Occipital lobe (tissue), 3 donors: ENCODE measurements at places on chromosomes 16 and 17.
A peak's percentile ranks its signal among the peaks of the same experiment; 100 is the strongest.

DNA sequence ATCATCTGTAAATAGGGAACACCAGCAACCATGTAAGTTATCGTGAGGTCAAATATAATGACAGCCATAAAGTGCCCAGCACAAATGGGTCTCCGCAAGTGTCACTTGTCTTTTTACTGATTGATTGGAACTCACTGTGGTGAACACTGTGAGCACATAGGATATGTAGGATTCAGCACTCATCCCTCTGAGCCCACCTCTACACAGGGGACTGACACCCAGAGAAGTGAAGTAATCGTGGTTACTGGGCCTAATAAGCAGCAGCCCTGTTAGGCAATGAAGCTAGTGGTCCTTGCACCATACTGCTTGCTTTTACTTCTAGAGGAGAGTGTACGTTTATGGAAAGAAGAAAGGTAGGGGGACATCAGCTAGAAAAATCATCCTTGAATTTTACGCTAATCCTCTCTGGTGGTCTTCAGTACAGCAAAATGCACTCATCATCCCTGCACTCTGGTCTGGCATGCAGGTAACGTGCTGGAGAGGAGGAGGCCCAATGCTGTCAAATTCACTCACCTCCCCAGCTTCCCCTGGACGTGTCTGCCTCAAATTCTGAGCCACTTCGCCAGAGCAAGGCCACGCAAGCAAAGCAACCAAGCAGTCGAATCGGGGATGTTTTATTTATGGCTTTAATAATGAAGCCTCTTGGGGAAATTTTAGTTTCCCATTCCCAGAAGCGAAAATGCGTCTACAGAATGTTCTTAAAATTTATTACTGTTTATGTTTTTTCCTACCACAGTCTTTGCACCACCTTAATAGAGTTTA is 74.7 kb downstream of the YPEL2 start:
- DNase-seq, result no peak

- no peak for DNase-seq
These were observed 156.9 kb downstream of the C16orf78 start for GRCh38 chr16:49530427-49530970.

- DNase-seq, result no peak
These were observed 82.6 kb downstream of the DYNLRB2 start for GRCh38 chr16:80623376-80623775.

GRCh38 chr16:3468501-3468900 is 25.0 kb downstream of the NAA60 start:
- no peak for DNase-seq

DNA sequence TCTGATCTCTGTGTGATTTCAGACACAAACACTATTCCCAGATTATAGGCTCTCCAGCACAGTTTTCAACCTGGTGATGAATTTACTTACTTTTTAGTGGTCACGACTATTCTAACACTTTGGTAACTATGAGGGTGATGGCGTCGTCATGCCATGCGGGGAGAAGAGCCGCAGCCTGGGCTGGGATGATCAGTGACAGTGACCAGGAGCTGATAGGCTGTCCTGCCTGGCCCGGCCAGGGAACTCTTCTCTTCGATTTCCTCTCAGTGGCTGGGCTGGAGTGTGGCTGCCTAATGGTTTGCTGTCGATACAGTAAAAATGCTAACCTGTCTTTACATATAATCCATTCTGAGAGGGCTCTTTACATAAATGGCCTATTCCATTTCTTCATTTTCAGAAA is 113.1 kb downstream of the IRX3 start:
- no peak for DNase-seq

GRCh38 chr17:82848022-82848592 is 8.3 kb upstream of the ZNF750 start:
- no peak for DNase-seq

GRCh38 chr17:54793271-54793670 is 107.4 kb upstream of the TOM1L1 start:
- DNase-seq, result no peak

DNA sequence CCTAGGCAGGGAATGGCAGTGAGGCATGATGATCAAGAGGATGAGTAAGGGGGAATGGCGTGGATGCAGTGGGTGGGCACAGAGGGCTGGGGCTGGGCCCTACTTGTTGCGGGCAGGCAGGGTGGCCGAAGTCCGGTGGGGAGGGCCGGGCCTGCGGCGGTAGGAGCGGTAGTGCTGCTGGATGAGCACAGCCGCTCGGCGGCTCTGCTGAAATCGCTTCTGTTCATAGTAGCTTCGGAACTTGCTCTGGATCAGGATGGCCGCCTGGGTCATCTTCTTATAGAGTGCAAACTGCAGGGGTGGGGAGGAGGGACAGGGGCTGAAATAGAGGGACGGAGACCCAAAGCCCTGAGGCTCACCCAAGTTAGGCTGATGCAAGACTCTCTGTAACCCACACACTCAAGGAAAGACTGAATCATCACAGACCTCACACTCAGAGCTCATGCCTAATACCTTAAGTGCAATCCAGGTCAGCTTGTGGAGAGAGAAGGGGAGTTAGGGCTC is 1.5 kb upstream of the SPAG7 start:
- no peak for DNase-seq

DNA sequence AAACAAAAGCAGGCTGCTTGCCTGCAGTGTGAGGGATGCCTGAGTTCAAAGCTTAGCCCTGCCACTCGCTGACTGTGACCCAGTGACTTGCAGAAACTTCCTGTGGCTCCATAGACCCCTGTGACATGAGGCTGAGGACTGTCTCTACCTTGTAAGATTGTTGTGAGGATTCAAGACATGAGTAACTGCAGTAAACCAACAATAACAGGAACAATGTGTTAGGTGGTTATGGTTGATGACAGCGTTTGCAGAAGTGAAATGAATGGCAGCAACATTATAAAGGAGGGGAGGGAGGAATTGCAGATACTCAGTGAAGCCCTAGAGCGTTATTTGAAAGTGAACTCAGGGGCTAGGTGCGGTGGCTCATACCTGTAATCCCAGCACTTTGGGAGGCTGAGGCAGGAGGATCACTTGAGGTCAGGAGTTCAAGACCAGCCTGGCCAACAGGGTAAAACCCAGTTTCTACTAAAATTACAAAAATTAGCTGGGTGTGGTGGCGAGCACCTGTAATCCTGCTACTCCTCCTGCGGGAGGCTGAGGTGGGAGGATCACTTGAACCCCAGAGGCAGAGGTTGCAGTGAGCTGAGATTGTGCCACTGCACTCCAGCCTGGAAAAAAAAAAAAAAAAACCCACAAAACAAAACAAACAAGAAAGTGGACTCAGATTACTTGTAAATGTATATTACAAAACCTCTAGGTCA is 33.5 kb upstream of the EMP2 start:
- DNase-seq, result no peak

DNA sequence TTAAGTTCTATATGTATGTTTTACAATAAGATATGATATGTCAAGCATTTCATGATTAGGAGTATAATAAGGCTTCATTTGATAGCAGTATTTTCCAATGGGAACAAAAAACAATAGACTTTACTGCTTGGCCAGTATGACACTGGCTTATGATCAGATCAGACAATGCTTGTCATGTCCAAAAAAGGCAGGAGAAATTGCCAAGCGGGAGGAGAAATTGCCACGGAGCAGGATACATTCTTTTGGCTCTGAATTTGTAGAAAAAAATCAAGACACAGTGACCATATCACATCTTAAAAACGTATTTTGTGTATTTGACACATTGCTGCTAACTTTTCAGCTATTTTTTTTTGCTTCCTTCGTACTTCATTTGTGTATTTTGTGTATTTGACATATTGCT is 404.1 kb downstream of the CNTNAP4 start:
- DNase-seq, result no peak

DNA sequence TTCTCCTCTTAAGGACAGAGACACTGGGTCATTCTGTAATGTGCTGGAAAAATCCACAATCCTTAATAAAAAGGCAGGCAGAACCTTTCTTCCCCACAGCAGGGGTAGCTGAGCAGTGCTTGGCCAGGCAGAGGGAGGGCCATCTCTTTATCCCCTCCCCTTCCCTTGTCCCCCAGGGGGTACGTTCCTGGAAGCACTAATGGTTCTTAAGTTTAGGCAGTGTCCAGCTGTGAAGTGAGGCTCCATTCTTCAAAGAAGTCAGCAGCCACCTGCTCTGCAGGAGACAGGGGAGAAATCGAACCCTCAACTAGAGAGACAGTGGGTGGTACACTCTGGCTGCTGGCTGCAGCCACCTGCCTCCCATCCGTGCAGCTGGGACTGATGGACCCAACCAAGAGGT is 533.9 kb upstream of the CDH11 start:
- no peak for DNase-seq

GRCh38 chr17:978103-979093 is 1.2 kb downstream of the NXN start:
- no peak for DNase-seq

DNA sequence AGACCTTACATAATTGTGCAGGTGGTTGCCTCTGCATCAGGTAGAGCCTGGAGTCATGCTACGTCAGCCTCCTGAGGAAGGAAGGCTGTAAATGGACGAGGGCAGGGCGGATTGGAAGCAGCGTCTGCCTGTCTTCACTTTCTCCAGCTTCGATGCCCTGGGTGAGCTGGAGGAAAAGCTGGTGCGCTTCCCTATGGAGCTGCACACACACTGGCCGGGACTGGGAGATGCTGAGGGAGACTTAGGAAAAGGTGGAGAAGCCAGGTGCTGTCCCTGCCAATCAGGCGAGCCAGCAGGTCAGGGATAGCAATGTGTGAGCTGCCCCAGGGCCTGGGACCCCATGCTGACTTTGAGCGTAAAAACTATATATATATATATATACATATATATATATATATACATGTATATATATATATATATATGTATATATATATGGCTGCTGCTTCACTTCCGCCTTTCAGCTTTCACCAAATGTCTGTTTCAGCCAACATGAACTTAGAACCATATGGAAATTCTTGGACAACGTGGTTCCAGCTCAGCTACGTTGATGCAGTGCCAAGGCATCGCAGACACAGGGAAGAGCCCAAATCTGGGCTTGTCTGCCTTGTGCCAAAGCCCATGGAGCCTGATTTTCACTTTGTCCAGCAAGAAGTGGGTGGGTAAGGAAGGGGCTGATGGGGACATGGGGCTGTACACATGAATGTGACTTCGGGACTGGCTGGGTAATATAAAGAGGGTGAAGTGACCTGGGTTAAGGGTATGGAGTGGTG is 71.5 kb upstream of the NKD1 start:
- DNase-seq, result no peak

GRCh38 chr16:56352351-56353053 is 72.8 kb downstream of the AMFR start:
- DNase-seq, result no peak

GRCh38 chr17:17693253-17694168 is 12.3 kb downstream of the RAI1 start:
- DNase-seq, result peak; percentile 46

DNA sequence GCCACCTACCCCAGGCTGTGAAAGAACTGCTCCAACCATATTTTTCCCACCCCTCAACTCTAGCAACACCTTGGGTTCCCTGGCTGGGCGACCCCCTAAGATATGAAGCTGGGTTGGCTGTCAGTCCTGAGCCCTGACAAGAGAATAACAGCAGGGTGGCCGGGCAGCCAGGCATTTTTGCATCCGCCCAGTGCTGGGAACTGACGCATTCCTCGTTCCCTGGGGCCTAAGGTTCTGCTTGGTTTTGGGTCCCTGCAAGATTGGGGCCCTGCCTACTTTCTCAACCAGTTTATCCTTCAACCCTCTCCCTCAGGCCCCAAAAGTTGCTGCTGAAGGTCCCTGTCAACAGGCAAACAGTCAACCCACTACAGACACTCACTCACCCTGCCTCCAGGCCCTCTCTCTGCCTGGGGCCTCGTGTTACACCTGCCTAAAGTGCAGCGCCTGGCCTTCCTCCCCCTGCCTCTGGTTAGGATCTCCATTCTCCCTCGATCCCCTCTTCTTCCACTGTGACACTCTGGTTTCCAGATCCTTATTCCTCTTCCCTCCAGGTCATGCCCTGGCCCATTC is 151.5 kb downstream of the STX8 start:
- no peak for DNase-seq

DNA sequence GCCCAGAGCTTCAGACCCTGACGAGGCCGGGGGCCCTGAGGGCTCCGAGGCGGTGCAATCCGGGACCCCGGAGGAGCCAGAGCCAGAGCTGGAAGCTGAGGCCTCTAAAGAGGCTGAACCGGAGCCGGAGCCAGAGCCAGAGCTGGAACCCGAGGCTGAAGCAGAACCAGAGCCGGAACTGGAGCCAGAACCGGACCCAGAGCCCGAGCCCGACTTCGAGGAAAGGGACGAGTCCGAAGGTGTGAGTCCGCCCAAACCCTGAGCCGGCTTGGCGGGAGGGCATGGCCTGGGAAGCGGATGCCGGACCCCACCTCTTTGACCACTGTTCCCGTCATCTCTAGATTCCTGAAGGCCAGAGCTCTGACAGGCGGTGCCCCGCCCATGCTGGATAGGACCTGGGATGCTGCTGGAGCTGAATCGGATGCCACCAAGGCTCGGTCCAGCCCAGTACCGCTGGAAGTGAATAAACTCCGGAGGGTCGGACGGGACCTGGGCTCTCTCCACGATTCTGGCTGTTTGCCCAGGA is 4.4 kb downstream of the NOL3 start:
- no peak for DNase-seq

- DNase-seq, result no peak
These were observed 31.3 kb upstream of the RASL10B start for GRCh38 chr17:35700150-35700549.

- no peak for DNase-seq
These were observed 263.6 kb downstream of the NTN1 start for GRCh38 chr17:9284884-9285283.

GRCh38 chr17:70872103-70872502 is 702.8 kb downstream of the KCNJ2 start:
- DNase-seq, result no peak

GRCh38 chr17:59491353-59492090 is 73.9 kb upstream of the DHX40 start:
- DNase-seq, result no peak

GRCh38 chr17:31882571-31882970 is 18.9 kb downstream of the UTP6 start:
- no peak for DNase-seq

DNA sequence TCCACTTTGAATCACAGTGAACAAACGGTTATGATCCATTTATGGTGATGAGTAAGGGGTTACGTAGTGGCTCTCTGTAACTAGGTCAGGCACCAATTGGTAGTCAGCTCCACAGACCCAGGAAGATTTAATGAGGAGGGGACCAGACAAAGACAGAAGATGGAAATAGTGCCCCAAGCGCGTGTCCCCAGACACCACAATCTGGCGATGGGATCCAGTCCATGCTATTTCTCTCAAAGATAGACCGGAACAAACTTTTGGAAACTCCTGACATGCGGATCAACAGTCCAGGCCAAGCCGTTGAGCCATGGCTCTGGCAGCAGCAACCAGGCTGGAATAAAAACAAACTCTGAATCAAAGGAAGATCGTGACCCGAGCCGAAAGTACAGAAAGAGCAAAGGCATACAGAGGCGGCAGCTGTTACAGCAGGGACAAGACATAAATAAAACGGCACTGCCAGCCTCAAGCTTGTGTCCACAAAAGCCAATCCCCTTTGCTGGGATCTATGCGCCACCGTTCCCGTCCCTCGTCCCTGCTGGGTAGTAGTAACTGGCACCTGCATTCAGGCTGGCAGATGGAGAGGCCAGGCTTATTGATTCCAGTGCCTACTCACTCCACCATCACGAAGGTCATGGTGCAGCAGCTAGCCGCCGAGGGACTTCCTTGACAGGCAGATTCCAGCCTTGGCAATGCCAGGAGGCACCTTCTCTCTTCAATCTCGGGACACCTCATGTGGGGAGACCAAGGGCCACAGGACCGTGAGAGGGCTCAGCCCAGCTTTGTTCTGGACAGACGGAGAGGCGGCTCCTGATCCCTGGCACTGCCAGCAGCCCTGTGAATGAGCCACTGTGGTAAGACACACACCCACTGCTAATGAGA is 50.2 kb downstream of the CDH11 start:
- DNase-seq, result peak; percentile 79

GRCh38 chr17:10492004-10492403 is 22.6 kb upstream of the MYH4 start:
- DNase-seq, result no peak
